ENCODE measurements at places on chromosomes 5 and 9.

- no peak for DNase-seq
Observed at GRCh38 chr5:21831145-21831787, 1021.9 kb downstream of the CDH12 start.

- DNase-seq, result no peak
Observed at GRCh38 chr9:85703398-85703797, 38.4 kb downstream of the AGTPBP1 start.

DNA sequence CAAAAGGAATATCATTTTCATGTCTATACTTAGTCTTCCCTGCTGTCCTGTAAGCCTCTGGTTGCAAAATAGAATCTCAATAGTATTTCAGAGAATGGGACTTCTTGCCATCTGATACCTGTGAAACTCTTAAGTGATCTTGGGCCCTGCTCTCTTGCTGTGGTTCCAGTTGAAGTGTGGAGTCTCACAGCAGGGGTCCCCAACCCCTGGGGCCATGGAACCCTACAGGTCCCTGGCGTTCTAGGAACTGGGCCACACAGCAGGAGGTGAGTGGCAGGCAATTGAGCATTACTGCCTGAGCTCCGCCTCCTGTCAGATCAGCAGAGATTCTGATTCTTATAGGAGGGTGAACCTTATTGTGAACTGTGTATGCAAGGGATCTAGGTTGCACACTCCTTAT, 65.9 kb downstream of the ZSWIM6 start:
- no peak for DNase-seq

- no peak for DNase-seq
Observed at GRCh38 chr5:57166276-57166675, 7.6 kb upstream of the GPBP1 start.

DNA sequence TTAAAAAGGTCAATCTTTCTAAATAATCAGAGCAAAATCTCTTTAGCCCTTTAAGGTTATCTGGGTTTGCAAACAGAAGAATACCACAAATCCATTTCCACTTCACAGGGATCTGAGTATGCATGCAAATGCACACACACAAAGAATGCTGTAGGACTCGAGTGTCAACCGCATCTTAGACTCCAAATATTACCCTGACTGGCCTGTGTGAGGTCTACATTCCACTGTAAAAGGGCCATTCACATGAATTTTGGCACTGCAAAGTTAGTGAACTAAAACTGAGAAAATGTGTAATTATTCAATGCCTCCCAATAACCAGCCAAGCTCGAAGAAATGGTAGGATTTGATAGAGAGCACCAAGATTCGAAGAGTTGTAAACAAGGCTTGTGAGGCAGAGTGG, 199.9 kb downstream of the AGTPBP1 start:
- no peak for DNase-seq

GRCh38 chr9:22143799-22144625, 134.9 kb upstream of the CDKN2B start:
- peak; percentile 62 for DNase-seq

All from fibroblast of gingiva (primary cell).